ENCODE measurements at places on chromosomes 7 and 10. TPM values are rescaled to one million over a fixed set of nuclear protein-coding genes. Genes with fewer than 3 reads are reported as not detected.

Gene COBL
- total RNA-seq, result 1.1 TPM

Gene AP5Z1
- total RNA-seq, result 32.8 TPM

Gene NANOS1
- total RNA-seq, result 1.7 TPM

Gene PLOD3
- 37.4 TPM for total RNA-seq

Gene LRCH4
- 10.9 TPM for total RNA-seq

Gene ZDHHC16
- total RNA-seq, result 32.4 TPM

Gene PLXDC2
- 3.4 TPM for total RNA-seq

Gene IKZF1
- not detected for total RNA-seq

Gene PLPP4
- total RNA-seq, result 1.3 TPM

Gene FOXP2
- total RNA-seq, result 5.8 TPM

Gene TRIM50
- not detected for total RNA-seq

Gene LRRD1
- total RNA-seq, result not detected

Gene GPR26
- total RNA-seq, result not detected

Gene CDHR3
- total RNA-seq, result 0.48 TPM

Gene MOGAT3
- total RNA-seq, result not detected

Gene FAM237B
- not detected for total RNA-seq

Gene PPP1R17
- not detected for total RNA-seq

Gene LRRC4
- total RNA-seq, result 1.7 TPM

Gene ACHE
- total RNA-seq, result 0.24 TPM

Gene ITGA8
- not detected for total RNA-seq

Gene TES
- 190 TPM for total RNA-seq

Gene TMEM273
- 0.48 TPM for total RNA-seq

Gene SDHAF3
- total RNA-seq, result 9.6 TPM

Gene CPA2
- total RNA-seq, result not detected

Gene PRLHR
- total RNA-seq, result not detected

Gene BRI3
- 24.8 TPM for total RNA-seq

Gene FAM131B
- total RNA-seq, result 0.21 TPM
